NCI-H2081 (cell line): ENCODE measurements at places on chromosomes 1 and 21.

GRCh38 chr1:31215065-31215570 lies 24.6 kb downstream of the NKAIN1 start:
- no peak for DNase-seq

DNA sequence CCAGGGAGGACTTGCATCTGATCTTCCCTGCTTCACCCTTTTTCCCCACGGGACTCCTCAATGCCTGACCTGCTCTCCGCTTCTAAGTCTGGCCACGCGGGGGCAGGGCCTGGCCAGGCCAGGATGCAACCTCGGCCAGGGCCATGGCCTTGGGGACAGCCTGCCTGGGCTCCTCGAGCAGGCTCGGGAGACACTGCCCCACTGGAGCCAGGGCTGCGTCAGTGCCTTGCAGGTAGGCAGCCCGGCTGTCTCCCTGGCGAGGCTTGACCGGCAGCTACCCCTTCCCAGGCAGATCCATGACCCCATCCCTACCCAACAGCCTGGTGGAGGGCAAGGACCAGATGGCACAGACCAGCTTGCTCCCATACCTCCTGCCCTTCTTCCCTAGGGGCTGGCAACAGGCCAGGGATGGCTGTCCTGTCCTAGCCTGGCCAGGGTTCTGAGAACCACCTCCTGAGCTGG lies 2.7 kb upstream of the PRDM16 start:
- no peak for DNase-seq

DNA sequence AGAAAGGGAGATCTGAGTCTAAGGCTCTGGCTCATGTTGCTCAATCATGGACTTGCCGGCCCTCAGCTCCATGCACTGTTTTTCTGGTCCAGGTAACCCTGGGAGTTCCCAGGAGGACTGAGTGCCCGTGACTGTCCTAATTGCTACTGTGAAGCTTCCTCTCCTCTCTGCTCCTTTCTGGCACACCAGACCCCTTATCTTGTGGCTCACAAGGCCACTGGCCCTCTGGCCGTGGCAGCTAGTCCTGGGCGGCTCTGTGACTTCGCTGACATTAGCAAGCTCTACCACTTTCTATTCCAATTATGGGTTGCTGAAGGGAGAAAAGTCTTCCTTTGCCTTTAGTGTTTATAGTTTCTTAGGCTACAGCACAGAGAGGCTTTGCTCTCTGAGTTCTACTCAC lies 380.2 kb downstream of the RWDD3 start:
- DNase-seq = no peak

DNA sequence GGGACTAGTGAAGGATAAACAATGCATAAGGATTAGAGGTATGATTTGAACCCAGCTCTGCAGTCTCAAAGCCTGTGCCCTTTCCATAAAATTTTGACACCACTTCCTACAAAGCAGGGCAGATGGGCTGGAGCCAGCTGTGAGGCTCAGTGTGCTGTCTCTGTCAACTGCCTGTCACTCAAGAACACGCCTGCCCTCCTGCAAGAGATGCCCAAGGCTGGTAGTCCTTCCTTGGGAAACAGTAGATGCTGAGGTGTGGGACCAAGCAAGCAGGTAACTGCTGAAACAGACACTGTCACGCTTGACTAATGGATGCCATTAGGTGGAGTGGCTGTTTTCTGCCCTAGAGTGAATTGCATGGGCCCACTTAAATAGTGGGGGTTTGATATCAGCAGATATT lies 402.0 kb downstream of the PTPRU start:
- no peak for DNase-seq

- DNase-seq = peak; percentile 2
Measured at GRCh38 chr1:26391450-26391849, 18.9 kb upstream of the ZNF683 start.

DNA sequence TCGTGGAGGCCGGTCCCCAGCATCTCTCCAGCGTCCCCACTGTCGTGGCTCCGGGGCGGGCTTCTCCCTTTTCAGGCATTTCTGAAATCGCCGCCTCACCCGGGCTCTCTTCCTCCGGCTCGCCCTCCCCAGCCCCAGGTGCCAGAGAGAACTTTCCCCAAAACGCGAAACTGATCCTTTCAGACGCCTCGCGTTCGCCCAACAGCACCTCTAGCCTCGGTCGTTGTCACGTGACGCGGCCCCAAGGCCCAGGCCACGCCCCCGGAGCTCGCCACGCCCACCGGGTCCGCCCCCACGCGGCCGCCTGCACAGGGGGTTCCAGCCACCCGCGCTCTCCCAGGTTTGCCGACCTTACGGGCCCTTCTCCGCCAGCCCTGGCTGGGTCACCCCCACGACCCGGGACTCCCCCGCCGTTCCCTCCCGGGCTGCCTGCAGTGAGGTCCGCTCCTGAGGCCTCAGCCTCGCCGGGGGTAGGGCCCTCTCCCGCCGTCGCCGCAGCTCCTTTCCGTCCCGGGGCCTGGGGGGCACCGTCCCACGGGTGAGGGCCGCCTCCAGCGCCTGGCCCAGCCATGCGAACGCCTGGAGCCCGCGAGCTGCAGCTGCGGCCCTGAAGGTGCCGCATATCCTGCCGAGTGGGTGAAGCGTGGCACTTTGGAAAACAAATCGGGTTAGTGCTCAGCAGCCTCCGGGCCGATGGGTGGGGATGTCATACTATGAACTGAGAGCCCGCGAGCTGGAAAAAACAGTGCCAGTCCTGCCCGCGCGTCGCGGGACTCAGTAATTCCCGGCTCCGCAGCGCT lies 21.0 kb downstream of the H3-3A start:
- DNase-seq = peak; percentile 73

DNA sequence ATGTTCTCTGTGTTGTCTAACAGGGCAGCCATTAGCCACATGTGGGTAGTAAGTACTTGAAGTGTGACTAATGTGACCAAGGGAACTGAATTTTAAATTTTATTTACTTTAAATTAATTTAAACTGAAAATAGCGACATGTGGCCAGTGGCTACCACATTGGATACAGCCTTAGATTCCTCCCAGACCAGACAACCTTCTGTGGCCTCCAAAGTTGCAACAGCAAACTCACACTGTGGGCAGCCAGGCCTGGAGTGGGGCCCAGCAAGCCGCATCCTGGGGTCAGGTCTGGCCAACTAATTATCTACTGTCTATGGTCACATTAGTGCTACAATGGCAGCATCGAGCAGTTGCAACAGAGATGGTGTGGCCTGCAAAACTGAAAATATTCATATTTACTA lies 11.7 kb downstream of the EIF2D start:
- DNase-seq = no peak

DNA sequence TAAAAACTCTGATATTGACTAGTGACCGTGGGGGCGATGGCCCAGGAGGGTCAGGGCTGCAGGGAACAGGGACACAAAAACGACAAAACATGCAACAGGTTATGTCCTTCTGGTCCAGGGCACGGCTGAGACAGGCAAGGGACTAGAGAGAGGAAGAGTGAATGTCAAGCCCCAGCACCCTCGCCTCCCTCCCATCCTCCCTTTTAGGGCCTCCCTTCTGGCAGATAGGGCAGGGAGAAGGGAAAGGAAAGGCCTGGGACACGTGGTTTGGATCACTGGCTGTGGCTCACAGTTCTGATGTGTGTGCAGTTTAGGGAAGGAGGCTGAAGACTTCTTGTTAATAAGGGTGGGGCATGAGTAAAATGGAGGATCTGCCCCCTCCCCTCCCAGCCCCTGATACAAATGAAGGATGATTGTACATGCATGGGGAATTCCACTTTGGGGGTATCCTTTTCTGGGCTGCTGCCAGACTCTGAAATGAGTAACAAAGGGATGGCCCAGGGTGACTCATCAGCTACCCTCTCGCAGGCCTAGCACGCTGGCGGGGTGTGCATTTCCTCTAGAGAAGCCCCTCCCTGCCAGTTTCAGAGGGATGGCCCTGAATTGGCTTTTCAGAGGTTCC lies 14.2 kb downstream of the CAPN2 start:
- peak; percentile 20 for DNase-seq

GRCh38 chr1:69513601-69514000 lies 54.1 kb upstream of the LRRC7 start:
- no peak for DNase-seq

DNA sequence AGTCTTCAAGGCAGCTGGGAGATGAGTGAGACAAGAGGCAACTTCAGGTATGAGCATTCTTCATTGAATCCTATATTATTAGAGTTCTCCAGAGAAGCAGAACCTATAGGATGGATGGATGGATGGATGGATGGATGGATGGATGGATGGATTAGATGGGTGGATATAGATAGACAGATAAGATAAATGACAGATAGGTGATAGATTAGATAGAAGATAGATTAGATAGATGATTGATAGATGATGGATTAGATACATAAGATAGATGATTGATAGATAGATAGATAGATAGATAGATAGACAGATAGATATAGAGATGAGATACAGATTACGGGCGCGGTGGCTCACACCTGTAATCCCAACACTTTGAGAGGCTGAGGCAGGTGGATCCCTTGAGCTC lies 43.2 kb upstream of the SPOCD1 start:
- no peak for DNase-seq

DNA sequence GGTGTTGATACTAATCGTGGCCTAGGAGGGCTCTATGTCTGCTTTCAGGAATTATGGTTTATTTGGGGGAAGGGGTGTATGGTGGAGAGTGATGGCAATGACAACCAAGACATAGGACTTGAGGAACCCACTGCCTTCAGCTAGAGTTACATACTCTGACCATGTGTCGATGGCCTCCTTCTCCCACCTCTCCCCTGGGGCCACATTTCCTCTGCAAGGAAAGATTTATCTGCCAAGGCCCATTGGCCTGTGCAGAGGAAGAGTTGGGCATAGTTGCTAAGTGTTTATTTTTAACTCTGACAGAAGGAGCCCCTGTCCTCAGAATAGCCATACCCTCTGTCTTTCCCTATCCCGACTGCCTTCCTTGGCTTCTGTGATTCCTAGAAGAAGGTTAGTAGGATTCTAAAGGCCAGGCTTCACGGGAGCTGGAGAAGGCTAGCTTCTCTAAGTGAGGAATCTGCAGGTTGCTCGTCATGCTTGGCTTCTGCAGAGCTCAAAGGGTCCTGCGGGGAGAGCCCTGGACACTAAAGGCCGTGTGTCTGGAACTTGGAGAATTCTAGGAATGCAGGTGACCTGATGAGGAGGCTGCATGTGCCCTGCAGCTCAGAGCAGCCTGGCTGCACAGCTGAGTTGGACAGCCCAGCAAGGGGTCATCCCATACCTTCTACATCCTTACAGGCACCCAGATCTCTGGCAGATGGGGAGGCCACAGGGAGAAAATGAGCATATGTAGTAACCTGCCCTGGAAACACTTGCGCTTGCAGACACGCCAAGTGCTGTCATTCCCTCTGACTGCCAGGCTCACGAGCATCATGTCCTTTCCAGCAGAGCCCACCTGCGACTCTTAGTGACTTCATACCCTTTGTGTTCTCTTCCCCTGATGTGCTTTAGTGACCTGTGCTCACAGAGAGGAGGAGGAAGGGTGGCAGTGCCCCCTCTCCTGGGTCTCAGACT lies 9.7 kb downstream of the MAPKAPK2 start:
- no peak for DNase-seq

DNA sequence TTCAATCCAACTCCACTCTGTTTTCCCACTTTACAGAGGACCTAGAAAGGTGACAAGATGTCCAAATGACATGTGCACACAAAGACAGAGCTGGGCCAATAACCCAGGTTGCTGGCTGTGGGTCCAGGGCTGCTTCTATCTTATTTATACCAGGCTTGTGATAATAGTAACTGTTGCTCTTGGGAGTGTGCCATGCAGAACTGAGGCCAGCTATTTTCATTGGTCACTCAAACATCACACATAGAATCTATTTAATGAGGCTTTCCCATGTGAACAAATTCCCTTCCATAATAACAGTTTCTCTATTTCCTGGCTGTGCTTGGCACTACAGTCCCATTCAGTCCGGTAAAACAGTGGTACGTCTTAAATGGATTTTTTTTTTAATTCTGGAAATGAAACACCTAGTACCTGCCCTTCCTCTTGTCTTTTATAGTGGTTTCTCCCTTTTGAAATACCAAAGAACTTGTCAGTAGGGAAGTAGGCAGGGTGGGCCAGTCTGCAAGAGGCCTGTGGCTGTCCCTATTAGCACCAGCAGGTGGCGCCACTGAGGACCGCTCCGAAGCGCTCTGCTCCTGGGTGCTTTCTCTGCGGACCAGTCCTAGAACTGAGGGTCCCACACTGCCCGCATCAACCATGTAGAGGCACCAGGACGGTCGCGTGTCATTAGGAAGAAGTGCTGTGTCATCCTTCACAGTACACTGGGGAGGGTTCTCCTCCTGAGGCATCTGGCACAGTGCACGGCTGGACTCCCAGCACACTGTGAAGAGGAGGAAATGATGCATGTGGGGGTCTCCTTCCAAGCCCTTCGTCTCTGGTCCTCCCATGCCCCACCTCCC lies 52.1 kb downstream of the GPR161 start:
- DNase-seq = no peak

DNA sequence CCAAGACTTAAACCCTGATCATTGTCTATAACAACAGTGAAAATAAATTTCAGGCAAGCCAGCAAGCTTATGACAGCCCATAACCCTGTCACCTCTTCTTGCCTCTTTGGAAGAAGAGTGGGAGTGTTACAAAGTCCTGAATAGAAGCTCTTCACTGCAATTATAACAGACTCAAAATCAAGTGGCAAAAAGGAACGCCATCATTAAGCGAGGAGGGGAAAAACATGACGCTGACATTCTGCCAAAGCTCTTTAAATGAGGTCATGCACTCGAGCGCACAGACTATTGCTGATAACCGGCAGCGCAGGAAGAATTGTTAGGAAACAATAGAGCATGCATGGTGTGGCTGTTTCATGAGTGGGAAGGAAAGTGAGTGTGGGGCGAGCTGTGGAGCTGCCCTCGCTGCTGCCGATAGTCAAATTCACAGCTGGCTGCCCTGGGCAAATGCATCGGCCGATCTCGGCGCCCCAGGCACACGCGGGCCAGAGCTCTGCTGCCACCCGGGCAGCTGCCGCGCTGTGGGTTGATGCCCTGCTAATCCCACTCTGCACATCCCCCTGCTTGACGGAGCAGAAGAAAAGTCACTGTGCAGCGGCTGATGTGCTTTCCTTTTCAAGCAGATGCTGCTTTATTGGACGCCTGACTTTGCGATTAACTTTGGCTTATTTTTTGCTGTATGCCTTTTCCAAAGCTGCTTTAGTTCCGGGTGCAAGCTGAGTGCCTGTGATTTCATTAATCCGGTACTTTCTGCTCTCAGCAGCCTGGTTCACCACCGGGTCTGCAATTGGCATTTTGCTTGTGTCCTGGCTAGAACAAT lies 102.4 kb upstream of the ST6GALNAC5 start:
- DNase-seq = peak; percentile 25

- DNase-seq = no peak
Measured at GRCh38 chr1:19831441-19831840, 16.4 kb upstream of the RNF186 start.

DNA sequence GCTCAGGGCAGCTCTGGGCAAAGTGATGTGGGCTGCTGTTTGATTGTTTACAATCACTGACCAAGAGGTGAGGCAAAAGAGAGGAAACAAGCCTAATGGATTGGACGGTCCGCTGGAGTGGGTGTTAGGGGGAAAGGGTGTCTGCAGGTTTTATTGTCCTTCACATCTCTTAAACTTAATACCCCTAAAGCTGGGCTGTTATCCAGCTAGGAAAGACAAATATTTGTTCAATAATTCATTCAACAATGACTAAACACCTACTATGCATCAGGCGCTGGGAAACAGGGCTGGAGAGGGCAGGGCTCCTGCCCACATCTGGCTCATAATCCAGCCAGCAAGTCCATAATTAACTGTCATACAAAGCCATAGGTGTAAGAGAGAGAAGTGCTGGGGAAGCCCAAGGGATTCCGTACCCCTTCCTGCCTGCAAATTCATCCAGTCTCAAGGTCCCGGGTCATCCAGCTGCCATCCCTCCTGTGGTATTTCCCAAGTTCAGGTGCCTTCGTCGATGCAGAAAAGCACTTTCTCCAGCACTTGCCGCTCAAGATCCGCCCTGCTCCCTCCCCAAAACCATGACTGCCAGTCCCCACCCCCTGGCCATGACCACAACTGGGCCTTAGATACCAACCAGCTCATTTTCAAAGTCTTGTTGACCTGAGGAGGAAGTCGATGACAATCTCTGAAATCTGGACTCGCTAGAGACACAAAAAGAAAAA lies 10.7 kb downstream of the TMEM63A start:
- peak; percentile 92 for DNase-seq
